Body of pancreas (tissue), 4 donors: ENCODE measurements at places on chromosomes 5 and 9.

DNA sequence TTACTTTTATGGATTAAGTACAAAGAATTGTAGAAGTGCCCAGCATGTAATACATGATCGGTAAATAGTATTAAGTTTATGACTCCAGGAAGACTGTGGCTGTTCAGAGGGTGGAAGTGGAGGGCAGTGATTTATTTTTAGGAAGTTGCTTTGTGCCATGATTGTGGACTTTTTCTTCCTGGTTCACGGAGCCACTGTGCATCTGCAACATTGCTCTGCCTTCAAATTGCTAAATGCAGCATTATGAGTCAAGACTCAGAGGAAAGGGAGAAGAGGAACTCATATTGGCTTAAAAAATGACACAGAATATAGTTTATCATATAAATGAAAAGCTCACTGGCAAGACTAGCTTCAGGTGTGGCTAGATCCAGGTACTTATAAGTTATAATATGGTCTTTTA is 301.5 kb downstream of the KCTD16 start:
- DNase-seq, result no peak

GRCh38 chr9:122056484-122056883 is 36.6 kb downstream of the TTLL11 start:
- DNase-seq, result no peak

- peak; percentile 88 for DNase-seq
These were observed 39.6 kb upstream of the SLC6A19 start for GRCh38 chr5:1161833-1162229.

DNA sequence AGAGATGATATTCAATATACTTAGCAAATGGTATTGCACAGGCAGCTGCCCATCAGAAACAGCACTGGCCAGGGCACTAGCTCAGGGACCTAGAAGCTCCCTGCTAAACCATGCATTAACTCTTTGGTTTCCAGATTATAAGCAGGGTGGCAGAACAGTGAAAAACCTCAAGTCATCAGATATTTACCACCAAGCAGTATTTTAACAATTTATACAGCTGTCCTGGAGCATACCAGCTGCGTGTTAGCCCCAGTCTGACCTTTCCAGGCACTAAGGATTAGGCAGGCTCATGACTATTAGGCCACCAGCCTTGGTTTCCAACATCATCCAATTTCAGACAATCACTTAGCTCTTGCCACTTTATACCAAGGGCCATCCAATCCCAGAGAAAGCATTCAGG is 326.5 kb downstream of the CAAP1 start:
- no peak for DNase-seq

DNA sequence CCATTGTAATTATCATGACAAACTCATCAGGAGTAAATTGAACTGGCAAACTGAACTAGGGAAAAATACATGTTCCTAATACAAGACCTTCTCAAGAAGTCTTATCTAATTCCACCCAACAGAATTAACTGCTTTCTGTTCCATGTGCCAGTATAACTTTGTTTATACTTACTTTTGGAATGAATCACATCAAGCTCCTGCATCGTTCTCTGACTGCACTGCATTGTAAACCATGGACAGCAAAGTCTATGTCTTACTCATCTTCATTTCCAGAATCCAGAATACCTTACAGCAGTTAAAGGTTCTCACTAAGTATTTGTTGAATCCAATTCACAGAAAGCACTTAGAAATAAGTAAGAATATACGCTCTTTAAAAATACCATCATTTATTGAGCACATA is 102.8 kb downstream of the PLK2 start:
- no peak for DNase-seq

DNA sequence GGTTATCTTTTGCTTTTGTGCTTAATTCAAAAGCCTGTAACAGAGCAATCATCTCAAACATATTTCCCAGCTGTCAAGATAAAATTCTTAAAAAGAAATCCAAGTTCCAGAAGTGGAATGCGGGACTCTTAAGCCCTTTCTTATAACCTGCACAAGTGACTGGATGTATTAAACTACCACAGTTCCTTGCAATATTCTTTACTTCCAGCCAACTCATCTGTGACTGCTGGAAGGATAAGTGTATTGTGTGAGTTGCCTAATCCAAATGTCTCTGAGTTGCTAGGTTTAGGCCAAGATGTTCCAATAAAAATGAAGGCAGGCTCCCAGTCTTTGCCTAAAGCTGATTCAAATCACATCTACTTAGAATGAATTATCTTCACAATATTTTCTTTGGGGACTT is 159.2 kb upstream of the SLC24A2 start:
- no peak for DNase-seq

GRCh38 chr5:53095931-53096525 is 13.5 kb downstream of the MOCS2 start:
- DNase-seq, result peak; percentile 58

GRCh38 chr9:95167998-95168397 is 149.5 kb downstream of the FANCC start:
- DNase-seq, result peak; percentile 74

GRCh38 chr5:71925608-71926091 is 181.6 kb upstream of the MAP1B start:
- DNase-seq, result no peak

DNA sequence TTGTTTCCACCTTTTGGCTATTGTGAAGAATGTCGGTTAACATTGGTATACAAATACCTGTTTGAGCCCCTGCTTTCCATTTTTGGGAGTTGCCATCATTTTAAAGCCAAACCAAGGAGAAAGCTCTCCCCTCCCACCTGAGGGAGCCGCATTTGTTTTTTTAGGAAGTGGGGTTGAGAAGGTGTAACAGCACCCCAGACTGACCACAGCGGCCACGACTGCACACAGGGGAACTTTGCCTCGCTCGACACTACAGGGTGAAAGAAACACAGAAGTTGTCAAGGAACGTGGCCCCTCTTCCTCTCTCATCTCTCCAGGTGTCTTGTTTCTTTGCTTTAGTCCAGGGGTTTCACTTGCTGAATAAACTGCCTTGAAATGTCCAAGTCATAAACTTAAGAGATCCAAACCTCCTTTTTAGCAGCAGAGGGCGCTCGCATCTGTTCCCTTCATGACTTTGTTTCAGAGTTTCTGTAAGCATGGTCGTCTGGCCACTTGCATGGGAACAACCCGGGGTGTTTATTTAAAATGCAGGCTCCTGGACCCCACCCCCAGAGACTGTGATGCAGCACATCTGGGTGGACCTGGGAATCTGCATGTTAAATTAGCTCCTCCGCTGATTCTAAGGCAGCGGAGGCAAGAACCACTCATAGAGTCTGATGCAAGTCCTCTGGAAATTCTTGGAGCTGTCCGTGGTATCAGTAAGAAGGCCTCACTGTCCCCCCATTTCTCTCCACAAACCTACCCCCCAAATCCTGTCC is 2.1 kb upstream of the TTLL11 start:
- peak; percentile 65 for DNase-seq

DNA sequence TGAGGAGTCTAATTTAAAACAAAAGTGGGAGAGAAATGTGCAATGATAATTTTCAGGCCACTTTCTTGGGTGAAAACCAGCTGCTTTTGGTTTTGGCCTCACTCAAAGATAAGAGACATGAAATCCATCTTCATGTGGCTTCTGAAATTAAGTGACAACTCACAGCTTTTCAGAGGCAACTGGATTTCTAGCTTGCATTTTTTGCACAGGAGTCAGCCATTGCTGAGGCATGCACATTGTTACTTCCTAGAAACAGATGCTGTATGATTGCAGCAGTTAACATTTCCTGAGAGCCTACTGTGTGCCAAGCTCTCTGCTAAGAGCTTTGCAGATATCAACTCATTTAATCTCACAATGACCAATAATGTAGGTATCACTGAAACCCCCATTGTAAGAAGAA is 562.6 kb downstream of the NR2F1-AS1 start:
- DNase-seq, result no peak

DNA sequence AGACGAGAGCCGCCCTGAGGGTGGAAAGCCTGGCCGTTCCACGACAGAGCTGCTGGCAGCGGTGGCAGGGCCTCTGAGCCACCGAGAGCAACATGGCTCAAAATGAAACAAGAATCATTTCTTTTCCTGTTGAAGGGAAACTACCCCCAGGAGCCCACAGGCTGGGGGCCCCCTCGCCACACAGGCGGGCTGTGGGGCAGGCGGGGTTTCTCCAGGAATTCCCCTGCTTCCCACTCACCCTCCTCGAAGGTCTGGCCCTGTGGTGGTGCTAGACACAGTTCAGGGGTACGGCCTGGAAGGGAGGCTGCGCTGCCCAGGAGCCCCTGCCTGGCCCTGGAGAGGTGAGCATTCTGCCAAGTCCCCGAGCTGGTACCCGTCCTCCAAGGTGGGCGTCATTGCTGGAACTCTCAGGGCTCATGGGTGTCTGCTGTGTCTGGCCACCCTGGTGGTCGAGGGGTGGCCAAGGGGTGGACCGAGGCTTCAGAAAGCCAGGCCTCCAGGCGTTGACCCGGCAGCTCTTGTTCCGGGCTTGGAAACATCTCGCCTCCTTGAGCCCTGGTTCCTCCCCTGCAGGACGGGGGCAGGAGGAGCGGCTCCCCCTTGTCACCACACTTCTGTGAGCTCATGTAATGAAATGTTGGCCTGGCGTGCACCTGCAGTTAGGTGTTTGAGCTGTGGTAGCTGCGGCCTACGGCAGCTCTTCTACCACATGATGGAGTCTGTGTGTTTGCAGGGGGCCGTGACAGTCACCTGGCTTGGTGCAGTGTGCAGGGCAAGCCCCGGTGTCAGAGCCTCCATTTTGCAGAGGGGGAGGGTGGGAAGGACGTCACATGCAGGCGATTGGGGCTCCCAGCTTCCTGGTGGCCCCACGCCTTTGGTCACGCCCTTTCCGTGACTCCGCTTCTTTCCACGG is 65.3 kb downstream of the RXRA start:
- no peak for DNase-seq

- DNase-seq, result no peak
These were observed 67.9 kb downstream of the KIAA1958 start for GRCh38 chr9:112554516-112554915.

DNA sequence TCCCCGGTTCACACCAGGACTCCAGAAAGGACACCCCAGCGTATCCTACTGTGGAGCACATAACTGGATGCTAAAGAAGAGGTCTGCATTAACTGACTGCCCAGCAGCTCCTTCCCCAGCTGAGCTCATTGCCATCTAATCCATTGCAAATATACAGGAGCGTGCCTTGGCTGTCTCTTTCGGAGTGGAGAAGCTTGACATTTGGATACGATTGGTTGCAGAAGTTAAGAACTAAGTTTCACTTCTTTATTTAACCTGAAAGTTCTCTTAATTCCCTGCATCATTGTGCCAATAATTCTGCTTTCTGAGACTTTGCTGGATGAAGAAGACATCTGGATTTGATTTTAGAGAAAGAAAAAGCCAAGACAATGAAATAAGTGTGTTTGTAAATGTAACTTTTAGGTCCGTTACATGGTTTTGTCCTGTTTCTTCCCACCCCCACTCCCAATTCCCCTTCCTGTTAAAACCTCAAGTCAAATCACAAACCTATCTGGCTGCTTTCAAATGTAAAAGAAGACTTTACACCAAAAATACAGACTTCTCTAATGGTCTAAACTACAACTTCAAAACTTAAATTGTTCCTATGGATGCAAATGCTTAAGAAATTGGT is 33.9 kb downstream of the TAS2R1 start:
- no peak for DNase-seq

DNA sequence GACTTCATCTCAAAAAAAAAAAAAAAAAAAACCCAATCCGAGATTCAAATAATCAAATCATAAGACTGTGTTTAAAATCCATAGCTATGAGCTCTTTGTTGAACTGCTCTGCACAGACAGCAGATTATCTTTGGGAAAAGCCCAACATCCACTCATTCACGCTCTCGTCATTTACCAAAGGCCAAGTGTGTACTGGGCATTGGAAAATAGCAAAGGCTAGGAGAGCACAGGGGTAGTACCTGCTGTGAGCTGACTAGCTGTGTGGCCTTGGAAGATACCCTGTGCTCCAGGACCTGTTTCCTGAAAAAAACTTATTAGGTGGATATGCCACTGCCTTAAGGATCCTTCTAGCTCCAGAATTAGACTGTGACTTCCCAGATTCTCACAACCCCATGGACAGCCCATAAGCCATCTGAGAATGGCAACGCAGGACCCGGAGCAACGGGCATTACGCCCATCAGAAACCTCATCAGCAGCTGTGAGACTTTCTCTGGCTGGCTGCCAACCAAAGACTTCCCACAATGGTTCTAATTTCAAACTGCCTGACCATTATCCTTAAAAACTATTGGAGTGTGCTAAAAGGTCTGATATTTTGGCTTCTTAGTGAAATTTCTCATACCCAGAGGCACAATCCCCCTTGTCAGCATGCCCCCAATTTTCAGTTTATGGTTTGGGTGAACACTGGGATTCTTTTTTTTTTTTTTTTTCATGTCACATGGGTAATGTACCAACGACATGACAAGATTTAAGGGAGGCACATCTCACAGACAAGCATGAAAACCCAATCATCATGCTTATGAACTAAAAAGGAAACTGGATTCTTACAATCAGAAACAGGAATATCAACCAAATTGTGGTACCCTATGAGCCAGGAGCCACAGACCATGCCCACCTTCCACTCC is 16.8 kb downstream of the SERINC5 start:
- peak; percentile 85 for DNase-seq

GRCh38 chr5:126925482-126925881 is 104.9 kb downstream of the MARCHF3 start:
- DNase-seq, result no peak
